Myometrial cell (primary cell): ENCODE measurements at places on chromosomes 5 and 9. TPM values are rescaled to one million over a fixed set of nuclear protein-coding genes. Genes with fewer than 3 reads are reported as not detected.

The SPATA9 gene
- not detected in 2 replicates for total RNA-seq

The ADAMTS13 gene
- total RNA-seq = 0.86 and 0.89 TPM in 2 replicates

The LCP2 gene
- not detected in 2 replicates for total RNA-seq

The AGXT2 gene
- total RNA-seq = not detected in 2 replicates

The SPEF2 gene
- 1.7 and 6.4 TPM in 2 replicates for total RNA-seq

The PCDHA1 gene
- total RNA-seq = not detected in 2 replicates

The PCDHGA6 gene
- total RNA-seq = 0.86 and 1.4 TPM in 2 replicates

The SH2D3C gene
- under 0.01 TPM in 1 of 2 replicates, not detected in the other for total RNA-seq

The DMRT2 gene
- not detected in 2 replicates for total RNA-seq
